ENCODE measurements at places on chromosomes 5 and 9.

- H3K27ac ChIP-seq: no peak overlapping the region
- no peak overlapping the region for H3K4me3 ChIP-seq
- no peak for DNase-seq
- H3K27me3 ChIP-seq: peaks cover 22% of the 10 kb centered on the region
- H3K4me1 ChIP-seq: no peaks in the 10 kb centered on the region
- no peaks in the 10 kb centered on the region for H3K36me3 ChIP-seq
Measured at GRCh38 chr9:126706698-126707053, 92.9 kb downstream of the LMX1B start.

- no peak overlapping the region for H3K4me3 ChIP-seq
- H3K27ac ChIP-seq: no peak overlapping the region
- H3K27me3 ChIP-seq: no peaks in the 10 kb centered on the region
- no peak for DNase-seq
Measured at GRCh38 chr5:36181774-36182173, 29.9 kb downstream of the SKP2 start.

- H3K4me1 ChIP-seq: no peaks in the 10 kb centered on the region
- H3K36me3 ChIP-seq: no peaks in the 10 kb centered on the region
- H3K4me3 ChIP-seq: no peak overlapping the region
Measured at GRCh38 chr5:127671218-127671617, 22.3 kb downstream of the CTXN3 start.

GRCh38 chr9:6068983-6069382, 53.6 kb upstream of the RANBP6 start:
- DNase-seq: no peak
- no peaks in the 10 kb centered on the region for H3K36me3 ChIP-seq
- H3K4me1 ChIP-seq: no peaks in the 10 kb centered on the region
- no peak overlapping the region for H3K27ac ChIP-seq

GRCh38 chr9:19788152-19788551, 685 bp downstream of the SLC24A2 start:
- H3K36me3 ChIP-seq: no peaks in the 10 kb centered on the region
- H3K27me3 ChIP-seq: no peaks in the 10 kb centered on the region
- H3K4me3 ChIP-seq: no peak overlapping the region
- H3K4me1 ChIP-seq: no peaks in the 10 kb centered on the region

GRCh38 chr9:135281791-135282737, 194.6 kb downstream of the OLFM1 start:
- H3K36me3 ChIP-seq: no peaks in the 10 kb centered on the region
- H3K27me3 ChIP-seq: no peaks in the 10 kb centered on the region
- DNase-seq: no peak
- no peak overlapping the region for H3K27ac ChIP-seq
- no peak overlapping the region for H3K4me3 ChIP-seq

DNA sequence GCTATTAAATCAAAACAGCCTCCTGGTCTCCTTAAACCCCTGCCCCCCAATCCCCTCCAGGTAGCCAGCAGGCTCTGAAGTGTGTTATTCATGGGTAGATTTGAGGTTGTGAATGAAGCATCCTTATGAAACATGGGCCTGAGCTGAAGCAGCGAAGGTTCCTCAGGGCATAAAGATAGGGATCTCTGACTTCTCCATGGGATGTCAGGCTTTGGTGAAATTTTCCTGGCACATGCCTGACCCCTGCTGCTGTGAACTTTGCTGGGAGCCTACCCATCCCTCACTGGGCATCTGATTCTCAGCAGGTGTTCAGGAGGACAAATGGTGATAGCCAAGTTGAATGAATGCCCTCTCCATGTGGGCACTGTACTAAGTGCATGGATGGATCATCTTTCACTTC, 250.3 kb downstream of the ASTN2 start:
- no peak overlapping the region for H3K4me3 ChIP-seq
- H3K4me1 ChIP-seq: no peaks in the 10 kb centered on the region
- no peaks in the 10 kb centered on the region for H3K36me3 ChIP-seq
- DNase-seq: no peak
- H3K27me3 ChIP-seq: no peaks in the 10 kb centered on the region
- H3K27ac ChIP-seq: no peak overlapping the region

DNA sequence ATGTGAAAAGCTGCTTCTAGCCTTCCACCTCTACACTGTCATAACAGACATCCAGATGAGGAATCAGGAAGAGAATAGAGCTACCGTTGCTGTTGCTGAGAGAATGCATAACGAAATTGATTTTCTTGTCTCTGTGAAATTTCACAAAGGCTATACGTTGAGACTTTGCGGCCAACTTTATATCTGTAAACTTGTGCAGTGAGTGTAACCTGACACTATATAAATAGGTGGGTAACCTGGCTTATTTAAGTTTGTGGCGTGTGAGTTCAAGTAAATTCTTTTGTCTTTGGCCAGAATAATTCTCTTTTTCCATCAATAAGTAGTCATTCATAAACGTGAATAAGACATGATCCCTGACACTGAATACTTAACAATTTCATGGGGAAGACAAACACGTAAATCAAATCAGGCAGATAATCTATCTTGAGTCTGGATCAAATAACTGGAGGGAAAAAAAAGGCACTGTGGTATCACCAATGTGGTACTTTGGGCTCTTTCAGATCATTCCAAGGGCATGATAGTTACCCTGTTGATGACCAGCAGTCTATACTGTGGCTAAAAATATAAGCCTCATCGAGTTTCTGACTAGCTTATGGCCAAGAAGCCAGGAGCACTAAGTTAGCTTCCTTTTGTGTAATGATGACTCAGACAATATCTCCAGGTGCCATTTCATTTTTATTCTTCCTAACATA, 98.2 kb upstream of the RASA1 start:
- no peak overlapping the region for H3K4me3 ChIP-seq
- no peaks in the 10 kb centered on the region for H3K36me3 ChIP-seq
- H3K27me3 ChIP-seq: no peaks in the 10 kb centered on the region
- H3K27ac ChIP-seq: no peak overlapping the region
- H3K4me1 ChIP-seq: no peaks in the 10 kb centered on the region

GRCh38 chr5:140181002-140181483, 6.1 kb downstream of the CYSTM1 start:
- H3K4me1 ChIP-seq: peaks cover 40% of the 10 kb centered on the region
- H3K36me3 ChIP-seq: no peaks in the 10 kb centered on the region
- no peaks in the 10 kb centered on the region for H3K27me3 ChIP-seq
- no peak for DNase-seq

GRCh38 chr9:124015661-124016131, 4.1 kb downstream of the LHX2 start:
- peaks cover 35% of the 10 kb centered on the region for H3K4me1 ChIP-seq
- DNase-seq: no peak
- peaks cover 56% of the 10 kb centered on the region for H3K27me3 ChIP-seq
- no peak overlapping the region for H3K4me3 ChIP-seq
- no peak overlapping the region for H3K27ac ChIP-seq
- no peaks in the 10 kb centered on the region for H3K36me3 ChIP-seq

GRCh38 chr9:105416840-105417239, 31.0 kb upstream of the FSD1L start:
- H3K27me3 ChIP-seq: no peaks in the 10 kb centered on the region
- H3K27ac ChIP-seq: no peak overlapping the region
- H3K4me3 ChIP-seq: no peak overlapping the region
- no peak for DNase-seq
- no peaks in the 10 kb centered on the region for H3K4me1 ChIP-seq

- no peak overlapping the region for H3K27ac ChIP-seq
- no peaks in the 10 kb centered on the region for H3K4me1 ChIP-seq
- H3K27me3 ChIP-seq: no peaks in the 10 kb centered on the region
- H3K4me3 ChIP-seq: no peak overlapping the region
Measured at GRCh38 chr5:31537851-31538250, 5.8 kb downstream of the C5orf22 start.

DNA sequence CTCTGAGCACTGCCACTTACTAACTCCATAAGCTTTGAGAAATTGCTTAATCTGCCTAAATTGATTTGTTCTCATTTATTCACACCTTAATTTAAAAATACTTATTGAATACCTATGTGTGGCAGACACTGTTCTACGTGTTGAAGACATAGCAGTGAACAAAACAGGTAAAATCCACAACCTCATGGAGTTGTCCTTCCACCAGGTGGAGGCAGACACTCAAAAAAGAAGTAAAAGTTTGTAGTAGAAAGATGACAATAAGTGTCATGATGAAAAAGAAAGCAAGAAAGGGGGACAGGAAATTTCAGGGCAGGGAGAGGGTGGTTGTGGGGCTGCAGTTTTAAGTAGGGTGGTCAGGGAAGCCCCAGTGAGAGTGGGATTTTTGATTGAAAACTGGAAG, 94.9 kb downstream of the SREK1 start:
- H3K4me1 ChIP-seq: no peaks in the 10 kb centered on the region
- no peak for DNase-seq

DNA sequence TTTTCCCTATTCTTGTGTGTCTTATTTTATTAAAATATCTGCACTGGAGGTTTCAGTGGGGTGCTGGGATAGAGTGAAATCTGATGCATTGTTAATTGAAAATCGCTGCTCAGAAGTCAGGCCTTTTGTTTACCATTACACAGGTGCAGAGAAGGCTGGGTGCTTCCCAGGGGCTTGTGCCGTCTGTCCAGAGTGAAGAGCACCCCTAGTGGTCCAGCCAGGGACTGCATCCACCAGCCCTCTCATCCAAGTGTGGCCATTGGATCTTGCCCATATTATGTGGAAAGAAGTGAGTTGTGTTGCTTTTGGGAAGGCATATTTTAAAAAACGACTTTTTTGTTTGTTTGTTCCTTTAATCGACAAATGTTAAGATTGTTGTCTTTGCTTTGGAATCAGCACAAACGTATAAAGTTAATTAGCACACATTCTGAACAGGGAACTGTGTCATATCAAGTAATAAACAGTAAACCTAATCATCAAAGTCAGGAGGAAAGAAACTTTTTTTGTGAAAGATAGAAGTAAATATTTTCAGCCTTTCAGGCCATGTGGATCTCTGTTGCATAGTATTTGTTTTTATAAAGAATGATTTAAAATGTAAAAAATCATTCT, 315.6 kb downstream of the MTRR start:
- H3K4me1 ChIP-seq: no peaks in the 10 kb centered on the region
- H3K4me3 ChIP-seq: no peak overlapping the region
- H3K27me3 ChIP-seq: no peaks in the 10 kb centered on the region
- H3K27ac ChIP-seq: no peak overlapping the region
- no peaks in the 10 kb centered on the region for H3K36me3 ChIP-seq

DNA sequence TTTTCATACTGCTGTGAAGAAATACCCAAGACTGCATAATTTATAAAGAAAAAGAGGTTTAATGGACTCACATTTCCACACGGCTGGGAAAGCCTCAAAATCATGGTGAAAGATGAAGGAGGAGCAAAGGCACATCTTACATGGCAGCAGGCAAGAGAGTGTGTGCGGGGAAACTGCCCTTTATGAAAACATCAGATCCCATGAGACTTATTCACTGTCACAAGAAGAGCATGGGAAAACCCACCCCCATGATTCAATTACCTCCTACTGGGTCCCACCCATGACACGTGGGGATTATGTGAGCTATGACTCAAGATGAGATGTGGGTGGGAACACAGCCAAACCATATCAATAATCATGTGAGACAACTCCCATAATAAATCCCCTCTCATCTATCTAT, 8.7 kb downstream of the TTC39B start:
- peak overlapping the region; percentile 88 for H3K27ac ChIP-seq
- no peak for DNase-seq
- H3K36me3 ChIP-seq: no peaks in the 10 kb centered on the region

DNA sequence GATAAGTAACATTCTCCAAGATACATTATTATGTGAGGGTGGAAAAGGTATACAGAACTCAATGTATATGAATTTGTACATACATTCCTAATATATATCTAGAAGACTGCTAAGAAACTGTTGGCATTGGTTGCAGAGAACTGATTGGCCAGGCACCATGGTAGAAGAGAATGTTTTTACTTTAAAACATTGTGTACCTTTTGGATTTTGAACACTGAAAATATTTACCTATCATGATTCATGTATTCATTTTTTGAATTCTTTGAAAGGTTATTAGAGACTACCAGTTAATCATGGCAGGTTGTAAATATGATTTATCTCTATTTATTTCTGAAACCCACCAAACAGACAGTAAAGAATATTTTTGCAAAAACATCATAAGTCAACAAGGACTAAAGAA, 41.2 kb upstream of the ADRB2 start:
- H3K4me3 ChIP-seq: no peak overlapping the region
- H3K36me3 ChIP-seq: no peaks in the 10 kb centered on the region
- no peak for DNase-seq
- H3K4me1 ChIP-seq: no peaks in the 10 kb centered on the region
- H3K27me3 ChIP-seq: no peaks in the 10 kb centered on the region

GRCh38 chr9:91150998-91151717, 210.6 kb downstream of the AUH start:
- H3K36me3 ChIP-seq: no peaks in the 10 kb centered on the region
- DNase-seq: no peak
- no peaks in the 10 kb centered on the region for H3K4me1 ChIP-seq
- no peak overlapping the region for H3K27ac ChIP-seq

- H3K4me1 ChIP-seq: no peaks in the 10 kb centered on the region
- no peaks in the 10 kb centered on the region for H3K27me3 ChIP-seq
- no peak overlapping the region for H3K4me3 ChIP-seq
- no peak for DNase-seq
- H3K36me3 ChIP-seq: no peaks in the 10 kb centered on the region
- no peak overlapping the region for H3K27ac ChIP-seq
Measured at GRCh38 chr5:10109299-10109698, 140.4 kb downstream of the ATPSCKMT start.

Data from ascending aorta (tissue), 2 donors.